Memory B cell (primary cell): ENCODE measurements at places on chromosomes 12 and 14.

- DNase-seq: no peak
These were observed 26.2 kb upstream of the PDE3A start for GRCh38 chr12:20342111-20342510.

GRCh38 chr14:90753456-90754005 is 62.7 kb downstream of the TTC7B start:
- DNase-seq: no peak

DNA sequence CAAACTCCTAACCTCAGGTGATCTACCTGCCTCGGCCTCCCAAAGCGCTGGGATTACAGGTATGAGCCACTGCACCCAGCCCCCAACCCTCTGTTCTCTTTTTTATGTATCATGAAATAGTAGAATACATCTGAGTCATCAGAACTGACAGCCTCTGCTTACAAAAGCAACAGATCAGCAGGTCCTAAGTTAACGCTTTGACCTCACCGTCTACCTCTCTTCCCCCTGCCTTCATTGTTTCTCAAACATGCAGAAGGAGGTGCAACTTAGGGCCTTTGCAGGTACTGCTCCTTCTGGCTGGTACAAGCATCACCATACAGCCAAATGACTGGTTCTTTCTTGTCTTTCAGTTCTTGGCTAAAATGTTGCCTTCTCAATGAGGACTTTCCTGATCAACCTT is 249.2 kb downstream of the PAWR start:
- DNase-seq: no peak

- no peak for DNase-seq
These were observed 58.3 kb upstream of the OTOGL start for GRCh38 chr12:80041071-80041470.

- no peak for DNase-seq
These were observed 103.5 kb downstream of the MED13L start for GRCh38 chr12:116174006-116174405.

DNA sequence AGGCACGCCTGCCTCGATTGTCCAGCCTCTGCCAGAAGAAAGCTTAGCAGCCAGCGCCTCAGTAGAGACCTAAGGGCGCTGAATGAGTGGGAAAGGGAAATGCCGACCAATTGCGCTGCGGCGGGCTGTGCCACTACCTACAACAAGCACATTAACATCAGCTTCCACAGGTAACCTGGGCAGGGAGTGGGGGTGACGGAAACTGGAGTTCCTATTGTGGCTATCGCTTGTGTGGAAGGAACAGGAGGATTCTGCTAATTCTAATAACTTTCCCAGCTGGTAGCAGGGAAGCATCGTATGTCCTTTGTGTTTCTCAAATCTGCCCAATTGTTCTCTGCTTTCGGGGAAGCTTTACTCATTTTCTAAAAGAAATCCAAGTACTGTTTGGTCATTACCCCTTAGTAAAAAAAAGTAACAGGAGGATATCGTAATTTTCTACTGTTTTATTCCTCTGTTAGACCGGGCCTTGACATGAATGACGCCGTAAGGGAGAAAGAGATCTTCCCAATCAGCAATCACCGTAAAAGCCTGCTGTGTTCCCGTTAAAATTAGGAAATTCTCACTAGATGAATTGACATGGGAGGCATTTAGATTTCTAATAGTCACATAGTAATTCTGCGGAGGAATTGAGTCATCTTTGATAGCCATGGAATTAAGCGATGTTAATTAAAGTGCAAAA is 449 bp downstream of the THAP2 start:
- no peak for DNase-seq

DNA sequence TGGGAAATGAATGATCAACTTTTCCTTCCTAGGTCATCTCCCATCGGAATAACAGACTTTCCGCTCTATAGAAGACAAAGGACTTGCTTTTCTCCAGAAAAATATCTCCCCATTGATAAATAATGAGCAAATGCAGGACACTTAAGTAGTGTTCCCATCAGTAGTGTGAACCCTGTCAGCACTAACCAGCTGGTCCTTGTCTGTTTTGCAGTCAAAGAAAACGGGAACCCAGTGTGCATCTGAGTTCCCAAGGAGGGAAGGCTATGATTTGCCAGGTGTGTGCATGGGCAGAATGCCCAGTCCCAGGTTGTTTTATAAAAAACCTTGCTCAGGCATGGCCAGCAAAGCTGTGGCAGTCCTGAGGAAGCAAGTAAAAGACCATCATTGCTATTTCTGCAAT is 256.5 kb upstream of the HMGA2 start:
- DNase-seq: no peak

DNA sequence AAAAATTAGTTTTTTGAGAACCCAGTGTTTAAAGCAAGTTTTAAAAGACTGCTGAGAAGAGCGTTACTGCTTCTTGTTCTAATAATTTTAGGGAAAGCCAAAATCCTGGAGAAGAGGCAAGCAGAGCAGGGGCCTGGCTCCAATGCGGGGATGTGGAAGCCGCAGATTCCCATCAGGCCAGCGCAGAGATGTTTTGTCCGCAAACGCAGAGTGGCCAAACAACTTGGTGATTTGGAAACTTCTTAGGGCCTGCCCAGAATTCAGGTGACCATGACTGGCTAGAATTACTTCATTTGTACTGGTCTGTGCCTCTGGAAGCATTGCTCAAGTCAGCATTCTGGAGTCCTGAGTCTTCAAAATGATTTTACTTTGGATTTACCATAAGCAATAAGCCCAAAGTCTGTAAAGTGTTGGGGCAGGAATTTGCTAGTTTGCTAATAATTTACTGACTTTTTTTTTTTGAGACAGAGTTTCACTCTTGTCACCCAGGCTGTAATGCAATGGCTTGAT is 208.4 kb downstream of the PPM1H start:
- DNase-seq: no peak

DNA sequence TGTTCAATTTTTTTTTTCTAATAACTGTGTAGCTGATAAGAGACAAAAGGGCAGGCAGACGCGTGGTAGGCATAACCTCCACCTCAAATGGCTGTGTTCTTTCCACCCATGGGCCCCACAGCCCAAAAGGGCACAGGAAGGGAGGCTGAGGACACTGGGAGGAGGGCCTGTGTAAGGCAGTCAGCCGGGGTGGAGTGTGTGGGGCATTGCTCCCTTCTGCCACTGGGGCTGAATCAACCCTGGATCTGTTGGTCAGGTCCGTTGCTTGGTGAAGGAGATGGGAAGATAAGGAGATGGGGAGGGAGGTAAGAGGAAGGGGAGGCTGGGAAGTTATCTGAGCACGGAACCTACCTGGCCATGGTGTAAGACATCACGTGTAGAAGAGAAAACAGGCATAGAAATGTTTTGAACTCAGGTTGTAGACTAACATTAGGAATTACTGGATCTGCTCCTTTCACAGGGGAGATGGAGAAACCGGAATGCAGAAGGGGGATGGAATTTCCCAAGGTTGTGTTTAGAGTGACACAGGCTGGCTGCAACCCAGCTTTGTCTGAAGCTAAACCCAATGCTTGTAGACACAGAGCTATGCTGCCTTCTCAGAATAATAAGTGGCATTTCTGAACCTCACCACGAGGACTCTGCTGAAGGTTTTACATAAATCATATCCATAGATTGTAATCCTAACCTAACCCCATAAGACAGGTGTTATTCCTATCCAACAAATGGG is 138.5 kb upstream of the NOS1 start:
- no peak for DNase-seq

- DNase-seq: no peak
These were observed 1172.3 kb downstream of the LRFN5 start for GRCh38 chr14:42778984-42779383.

GRCh38 chr14:101173698-101174521 is 270.4 kb upstream of the RTL1 start:
- no peak for DNase-seq

DNA sequence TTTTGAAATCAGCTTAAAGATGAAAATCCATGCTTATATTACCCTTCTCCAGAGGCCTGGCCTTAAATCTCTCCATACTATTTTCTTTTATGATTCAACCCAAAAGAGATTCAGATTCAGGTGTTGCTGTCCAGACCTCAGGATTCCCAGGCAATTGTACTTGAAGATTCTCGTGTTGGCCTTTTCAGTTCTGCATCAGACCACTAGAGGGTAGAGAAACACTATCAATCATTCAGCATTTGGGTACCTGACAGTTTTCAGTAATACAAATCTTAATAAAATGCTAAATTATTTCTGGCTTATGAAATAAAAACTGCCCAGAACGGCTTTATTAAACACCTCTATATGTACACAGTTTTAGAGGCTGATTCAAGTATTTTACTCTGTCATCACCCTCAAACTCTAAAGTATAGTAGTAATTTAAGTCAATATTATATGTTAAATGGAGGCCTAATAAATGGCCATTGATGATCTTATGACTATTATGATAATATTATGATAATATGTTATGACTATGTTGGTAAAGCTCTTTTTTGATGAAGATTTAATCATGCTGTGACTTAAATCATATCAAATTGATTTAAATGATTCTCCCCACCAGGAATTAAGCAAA is 301.1 kb downstream of the DUSP6 start:
- DNase-seq: peak; percentile 30

GRCh38 chr12:63894132-63894531 is 49.6 kb downstream of the SRGAP1 start:
- no peak for DNase-seq

- no peak for DNase-seq
These were observed 753.1 kb upstream of the TBX3 start for GRCh38 chr12:115437061-115437567.
